ENCODE measurements at places on chromosomes 5 and 9.

- ATAC-seq, result peak; percentile 50
Observed at GRCh38 chr9:71766663-71767062, 1.6 kb downstream of the CEMIP2 start.

DNA sequence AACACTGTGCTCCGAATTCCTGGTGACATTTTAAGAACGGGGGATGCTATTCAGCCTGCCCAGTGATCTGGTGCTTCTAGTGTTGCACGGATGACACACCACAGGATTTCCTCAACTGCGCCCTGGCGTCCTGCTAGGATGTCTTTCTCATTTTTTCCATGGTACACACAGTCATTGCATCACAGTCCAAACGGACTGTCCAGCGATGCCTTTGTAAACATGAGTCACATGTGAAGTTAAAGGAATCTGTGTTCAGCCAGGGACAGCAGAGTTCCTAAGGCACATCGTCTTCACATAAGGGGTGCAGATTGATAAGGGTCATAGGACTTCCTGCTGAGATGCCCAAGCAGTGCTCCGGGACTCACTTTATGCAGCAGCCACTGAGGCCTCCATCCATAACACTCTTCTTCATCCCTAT, 9.3 kb upstream of the PTPN3 start:
- no peak for ATAC-seq

- ATAC-seq, result no peak
Observed at GRCh38 chr5:63963080-63963735, 963 bp upstream of the HTR1A start.

- ATAC-seq, result no peak
Observed at GRCh38 chr9:84709056-84709455, 39.5 kb downstream of the NTRK2 start.

GRCh38 chr9:14318361-14318760, 4.4 kb upstream of the NFIB start:
- ATAC-seq, result no peak

GRCh38 chr9:124699575-124699974, 71.5 kb downstream of the NR6A1 start:
- no peak for ATAC-seq

DNA sequence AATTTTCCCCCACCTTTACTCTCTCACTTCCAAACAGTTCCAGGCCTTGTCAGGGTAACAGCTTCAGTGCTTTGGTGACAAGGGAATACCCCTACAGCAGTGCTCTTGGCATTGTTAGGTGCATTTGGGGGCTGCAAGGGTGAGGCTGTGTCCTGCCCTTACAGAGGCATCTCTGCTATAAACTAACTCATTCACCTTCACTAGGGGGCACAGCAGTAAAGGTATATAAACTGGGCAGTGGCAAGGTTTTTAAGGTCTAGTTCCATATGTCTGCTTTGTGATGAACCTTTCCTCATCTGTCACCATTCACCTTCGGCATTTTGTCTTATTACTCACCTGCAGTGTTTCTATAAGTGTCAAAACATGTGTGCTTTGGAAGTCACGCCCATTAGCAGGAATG, 79.1 kb upstream of the GPR151 start:
- no peak for ATAC-seq

DNA sequence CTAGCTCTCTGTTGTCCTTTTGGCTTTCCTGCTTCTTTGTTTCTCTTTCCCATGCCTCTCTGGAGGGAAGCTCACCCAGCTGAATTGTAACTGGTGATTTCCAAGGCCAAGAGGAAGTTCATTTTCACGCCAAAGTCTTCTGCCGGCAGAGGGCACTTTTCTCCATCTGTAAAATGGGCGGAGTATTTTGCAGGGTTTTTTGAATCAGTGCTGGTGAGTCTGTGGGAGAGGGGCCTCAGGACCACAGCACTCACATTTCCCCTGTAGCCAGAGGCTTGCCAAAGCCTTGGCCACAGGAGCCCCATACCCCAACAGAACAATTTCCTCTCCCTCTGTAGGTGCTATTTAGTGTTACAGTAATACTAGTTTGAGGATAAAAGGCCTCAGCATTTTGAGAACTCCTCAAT, 42.3 kb upstream of the MATR3 start:
- ATAC-seq, result peak; percentile 27

- ATAC-seq, result no peak
Observed at GRCh38 chr5:115979201-115980041, 17.1 kb downstream of the LVRN start.

DNA sequence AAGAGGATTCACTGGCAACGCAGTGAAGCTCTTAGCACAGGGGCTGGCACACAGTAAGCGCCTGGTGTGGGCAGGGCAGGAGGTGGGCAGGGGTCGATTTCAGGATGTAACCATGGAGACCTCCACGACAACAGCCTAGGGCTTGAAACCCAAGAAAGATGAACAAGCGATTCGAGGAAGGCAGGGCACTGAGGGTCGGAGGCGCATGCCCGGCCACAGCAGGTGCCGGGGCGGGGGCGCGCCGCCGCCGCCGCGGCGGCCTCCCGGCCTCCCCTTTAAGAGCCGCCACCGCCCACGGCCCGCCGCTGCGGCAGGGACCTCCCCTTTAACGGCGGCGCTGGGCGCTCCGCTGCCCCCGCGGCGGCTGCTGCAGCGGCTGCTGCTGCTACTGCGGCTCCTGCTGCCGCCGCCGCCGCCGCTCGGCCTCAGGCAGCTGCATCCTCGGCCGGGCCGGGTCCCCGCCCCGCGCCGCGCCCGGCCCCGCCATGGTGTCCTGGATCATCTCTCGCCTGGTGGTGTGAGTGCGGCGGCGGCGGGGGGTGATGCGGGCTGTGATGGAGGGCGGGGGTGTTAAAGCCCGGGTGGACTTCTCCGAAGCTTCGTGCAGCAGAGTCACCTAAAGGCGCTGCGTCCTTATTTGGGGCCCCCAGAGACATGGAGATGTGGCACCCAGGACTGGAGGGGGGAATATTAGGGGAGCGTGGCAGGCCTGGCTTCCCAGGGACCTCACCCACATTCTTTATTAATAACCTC, at the start of gene REEP2:
REEP2 (plus strand) TSS at position 334 of the 753 bp plus-strand sequence; CDS start at position 486, 152 bp downstream.
- ATAC-seq, result peak; percentile 84

DNA sequence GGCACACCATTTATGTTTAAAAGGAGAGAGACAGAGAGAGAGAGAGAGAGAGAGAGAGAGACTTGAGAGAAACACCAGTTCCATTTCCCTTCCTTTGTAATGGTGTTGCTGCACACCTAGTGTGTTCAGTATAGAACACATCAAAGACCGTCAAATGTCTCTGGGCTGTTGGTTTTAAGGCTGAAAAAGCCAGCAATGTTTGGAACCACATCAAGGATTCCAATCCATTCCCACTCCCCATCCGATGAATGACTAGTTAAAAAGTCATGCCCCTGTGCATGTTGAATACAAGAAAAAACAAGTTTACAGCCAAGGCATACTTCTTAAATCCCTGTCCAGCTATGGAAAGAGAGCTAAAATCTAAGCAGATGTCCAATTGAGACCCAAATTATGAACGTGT, 83.0 kb upstream of the IFNE start:
- ATAC-seq, result no peak

- no peak for ATAC-seq
Observed at GRCh38 chr9:19807182-19807892, 18.5 kb upstream of the SLC24A2 start.

DNA sequence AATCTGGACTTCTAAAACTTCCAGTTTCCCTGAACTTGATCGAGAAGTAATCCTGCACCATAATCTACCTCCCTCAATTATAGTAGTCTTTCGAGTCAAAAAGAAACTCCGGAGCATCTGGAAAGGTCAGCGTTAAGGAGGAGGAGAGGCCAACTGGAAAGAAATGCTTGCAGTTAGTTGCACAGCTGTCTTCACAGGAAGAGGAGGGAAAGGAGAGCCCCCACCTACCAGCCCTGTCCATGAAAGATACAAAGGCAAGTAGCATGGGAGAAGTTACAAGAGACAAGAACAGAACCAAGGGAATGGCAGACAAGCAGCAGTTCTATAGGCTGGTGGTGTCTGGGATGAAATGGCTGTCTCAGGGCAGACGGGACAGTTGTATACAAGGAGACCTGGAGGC, 170.6 kb downstream of the RAB3C start:
- no peak for ATAC-seq

DNA sequence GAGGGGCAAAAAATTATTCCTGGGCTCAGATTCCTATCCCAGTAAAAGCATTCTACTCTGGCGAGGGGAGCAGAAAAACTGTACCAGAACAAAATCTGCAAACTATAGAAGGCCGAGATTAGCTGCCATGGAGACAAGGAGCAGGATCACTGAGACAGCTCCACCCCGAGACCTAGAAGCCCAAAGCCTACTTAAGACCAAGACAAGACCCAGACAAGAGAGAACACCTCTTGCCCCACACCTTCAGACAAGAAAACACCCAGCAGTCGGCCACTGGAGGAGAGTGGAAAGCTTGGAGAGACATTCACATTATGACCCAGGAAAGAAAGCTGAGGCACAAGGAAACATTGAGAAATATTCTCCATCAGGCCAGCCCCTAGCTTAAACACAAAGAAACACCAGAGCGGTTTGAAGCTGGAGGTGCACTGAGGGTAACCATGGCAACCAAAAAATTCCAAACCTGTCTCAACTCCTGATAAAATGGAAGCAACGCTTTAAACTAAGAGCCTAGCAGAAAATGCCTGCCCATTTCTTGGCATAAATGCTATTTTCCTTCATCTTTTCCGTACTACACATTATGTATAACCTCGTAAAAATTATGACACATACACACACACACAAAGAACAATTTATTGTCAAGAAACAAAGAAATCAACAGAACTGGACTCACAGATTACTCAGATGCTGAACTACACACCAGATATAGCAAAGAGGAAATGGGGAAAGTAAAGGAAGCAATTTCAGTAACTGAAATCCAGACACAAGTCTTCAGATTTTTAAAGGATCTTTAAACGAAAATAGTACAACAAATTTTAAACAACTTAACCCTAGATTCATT, 53.8 kb upstream of the FTMT start:
- ATAC-seq, result no peak

DNA sequence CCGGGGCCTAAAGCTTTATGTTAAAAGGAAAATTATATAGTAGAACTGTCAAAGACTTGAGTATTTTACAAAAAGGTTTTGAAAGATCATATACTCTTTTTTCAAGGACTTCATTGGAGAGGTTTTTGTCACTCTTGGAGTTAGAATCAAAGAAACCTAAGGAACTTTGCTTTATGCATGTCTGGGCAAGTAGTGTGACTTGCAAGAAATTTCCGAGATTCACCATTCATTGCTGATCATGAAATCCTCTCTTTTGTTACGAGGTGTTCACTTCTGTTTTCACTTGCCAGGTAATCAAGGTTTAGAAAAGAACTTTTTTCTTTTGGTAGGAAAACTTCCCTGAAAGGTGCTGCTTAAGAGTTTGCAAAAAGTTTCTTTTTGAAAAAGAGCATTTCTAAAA, 64.8 kb downstream of the NUP214 start:
- ATAC-seq, result no peak

GRCh38 chr5:114678778-114679177, 316.9 kb downstream of the KCNN2 start:
- no peak for ATAC-seq

DNA sequence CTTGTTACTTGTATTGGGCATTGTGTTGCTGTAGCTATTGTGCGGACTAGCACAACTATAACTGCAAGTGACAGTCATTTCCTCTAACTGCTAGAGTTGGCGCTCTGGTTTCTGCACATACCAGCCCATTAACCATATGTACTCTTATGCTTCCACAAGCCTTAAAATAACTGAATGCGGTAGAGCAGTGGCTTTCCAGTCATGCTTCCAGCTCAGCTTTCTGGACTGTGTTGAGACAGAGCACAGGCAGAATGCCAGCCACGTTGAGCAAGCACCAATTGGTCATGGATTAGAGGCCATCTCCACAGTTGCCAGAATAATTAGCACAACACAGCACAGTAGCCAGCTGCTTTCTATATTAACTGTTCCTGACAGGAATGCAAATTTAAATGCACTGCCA, 12.2 kb downstream of the INVS start:
- no peak for ATAC-seq

- no peak for ATAC-seq
Observed at GRCh38 chr5:33852319-33852718, 39.5 kb downstream of the ADAMTS12 start.

DNA sequence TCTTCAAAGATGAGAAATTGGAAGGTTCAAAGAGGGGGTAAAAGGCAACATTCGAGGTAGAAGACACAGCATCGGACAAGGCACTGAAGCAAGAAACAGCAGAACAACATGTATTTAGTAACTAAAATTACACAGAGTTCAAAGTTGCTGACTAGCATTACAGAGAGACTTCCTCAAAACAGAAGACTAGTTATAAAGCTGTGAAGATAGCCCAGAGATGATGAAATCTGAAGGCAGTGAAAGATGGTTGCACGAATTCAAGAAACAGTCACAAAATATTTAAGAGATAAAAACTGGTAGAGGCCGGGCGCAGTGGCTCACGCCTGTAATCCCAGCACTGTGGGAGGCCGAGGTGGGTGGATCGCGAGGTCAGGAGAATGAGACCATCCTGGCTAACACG, 16.3 kb downstream of the MAPKAP1 start:
- ATAC-seq, result no peak

- no peak for ATAC-seq
Observed at GRCh38 chr5:41707853-41708603, 162.2 kb downstream of the OXCT1 start.

DNA sequence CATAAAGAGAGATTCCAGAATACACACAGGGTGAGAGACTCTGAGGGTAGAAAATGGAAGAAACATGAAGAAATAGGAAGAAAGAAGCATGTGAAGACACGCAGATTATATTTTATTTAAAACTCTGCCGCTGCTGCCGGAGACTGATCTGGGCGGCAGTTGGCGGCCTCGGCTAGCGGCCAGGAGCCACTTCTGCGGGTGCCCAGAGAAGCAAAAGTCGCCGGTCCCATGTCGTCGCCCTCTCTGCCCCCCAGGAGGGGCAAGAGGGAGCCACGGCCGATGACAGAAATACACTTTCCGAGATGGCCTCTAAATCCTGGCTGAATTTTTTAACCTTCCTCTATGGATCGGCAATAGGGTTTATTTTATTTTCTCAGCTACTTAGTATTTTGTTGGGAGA, 40.9 kb downstream of the ANKRD55 start:
- ATAC-seq, result no peak

- ATAC-seq, result no peak
Observed at GRCh38 chr9:25260046-25260445, 418.2 kb downstream of the TUSC1 start.

- no peak for ATAC-seq
Observed at GRCh38 chr9:132556714-132557113, 25.7 kb upstream of the BARHL1 start.

DNA sequence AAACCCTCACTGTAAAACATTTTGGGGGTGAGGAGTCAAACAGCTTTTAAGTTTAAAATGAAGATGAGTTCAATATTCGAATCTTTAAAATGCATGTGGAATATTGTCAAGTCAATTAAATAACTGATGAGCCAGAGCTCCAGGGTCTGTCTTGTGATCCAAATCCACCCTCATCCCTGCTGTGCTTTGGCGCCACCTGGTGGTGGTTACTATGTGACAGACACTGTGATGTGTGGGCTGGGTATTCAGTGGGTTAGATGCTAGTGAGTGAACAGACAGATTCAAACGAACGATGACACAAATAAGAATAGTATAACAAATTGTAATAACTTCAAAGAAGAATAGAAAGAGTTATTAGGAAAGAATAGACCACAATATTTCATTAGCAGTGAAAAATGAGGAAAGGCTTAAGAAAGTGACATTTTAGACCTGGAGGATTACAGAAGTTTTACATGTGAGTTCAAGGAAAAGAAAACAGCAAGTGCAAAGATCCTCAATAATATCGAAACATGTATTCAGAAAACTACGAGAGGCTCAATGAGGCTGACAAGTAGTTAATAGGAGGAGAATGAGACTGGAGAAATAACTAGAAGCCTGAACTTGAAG, 51.4 kb upstream of the CHSY3 start:
- peak; percentile 68 for ATAC-seq

All from activated CD4-positive, CD25-positive, alpha-beta regulatory T cell treated with anti-CD3 and anti-CD28 coated beads, Interleukin-2, amount 50 U/mL, for 24 hours (primary cell).